Cardiac atrium fibroblast (primary cell): ENCODE measurements at places on chromosomes 2 and 18. TPM values are rescaled to one million over a fixed set of nuclear protein-coding genes. Genes with fewer than 3 reads are reported as not detected.

TP53I3 gene
- 39.7 and 55.1 TPM in 2 replicates for total RNA-seq

ARHGEF33 gene
- total RNA-seq, result 0.18 and 0.32 TPM in 2 replicates

EHD3 gene
- 15.0 and 15.9 TPM in 2 replicates for total RNA-seq

IFIH1 gene
- 3.1 and 3.9 TPM in 2 replicates for total RNA-seq

SPATA3 gene
- total RNA-seq, result not detected in 2 replicates

PFN4 gene
- not detected in 2 replicates for total RNA-seq

RTN4 gene
- total RNA-seq, result 236 and 280 TPM in 2 replicates

ALPG gene
- not detected in 2 replicates for total RNA-seq

ABCG8 gene
- total RNA-seq, result not detected in 2 replicates

UGT1A8 gene
- total RNA-seq, result not detected in 2 replicates

IL36G gene
- not detected in 2 replicates for total RNA-seq

HTR2B gene
- 1.1 TPM in 2 replicates for total RNA-seq

OTOF gene
- total RNA-seq, result 0.81 TPM in 1 of 2 replicates, not detected in the other

POTEC gene
- total RNA-seq, result not detected in 2 replicates

AP1S3 gene
- 2.0 and 10.4 TPM in 2 replicates for total RNA-seq

LTBP1 gene
- total RNA-seq, result 105 and 127 TPM in 2 replicates

PDE1A gene
- 170 and 206 TPM in 2 replicates for total RNA-seq

IGFBP2 gene
- 15.9 and 29.8 TPM in 2 replicates for total RNA-seq

TM4SF20 gene
- not detected in 2 replicates for total RNA-seq

ANKRD30B gene
- total RNA-seq, result not detected in 2 replicates

VWA3B gene
- total RNA-seq, result not detected in 2 replicates

STAT4 gene
- 3.8 and 7.8 TPM in 2 replicates for total RNA-seq

MAP4K3 gene
- total RNA-seq, result 29.2 and 36.5 TPM in 2 replicates

XDH gene
- total RNA-seq, result not detected in 2 replicates

MYO3B gene
- total RNA-seq, result under 0.01 TPM in 1 of 2 replicates, not detected in the other

MSH6 gene
- 28.0 and 28.5 TPM in 2 replicates for total RNA-seq

LRRC30 gene
- not detected in 2 replicates for total RNA-seq

SLC38A11 gene
- not detected in 2 replicates for total RNA-seq

PLB1 gene
- total RNA-seq, result under 0.01 and 1.1 TPM in 2 replicates

CENPA gene
- total RNA-seq, result 1.6 and 3.6 TPM in 2 replicates

STRN gene
- 7.8 and 15.4 TPM in 2 replicates for total RNA-seq

SPEG gene
- 5.2 and 6.8 TPM in 2 replicates for total RNA-seq

TRIM43 gene
- not detected in 2 replicates for total RNA-seq

HSPE1 gene
- 48.7 and 102 TPM in 2 replicates for total RNA-seq

GCKR gene
- 0.32 TPM in 1 of 2 replicates, not detected in the other for total RNA-seq

LCLAT1 gene
- 7.0 and 19.1 TPM in 2 replicates for total RNA-seq

TUBB8B gene
- not detected in 2 replicates for total RNA-seq

SIX2 gene
- 16.1 and 19.1 TPM in 2 replicates for total RNA-seq

THAP4 gene
- total RNA-seq, result 36.3 and 46.2 TPM in 2 replicates

MOGAT1 gene
- not detected in 2 replicates for total RNA-seq

LYG2 gene
- total RNA-seq, result not detected in 2 replicates

NOSTRIN gene
- 0.16 and 0.18 TPM in 2 replicates for total RNA-seq

COL4A4 gene
- 45.2 and 55.4 TPM in 2 replicates for total RNA-seq

TSPYL6 gene
- not detected in 2 replicates for total RNA-seq

LYG1 gene
- not detected in 2 replicates for total RNA-seq

TMEM247 gene
- not detected in 2 replicates for total RNA-seq

UGT1A10 gene
- not detected in 2 replicates for total RNA-seq
